ENCODE measurements at places on chromosomes 2 and 18.

DNA sequence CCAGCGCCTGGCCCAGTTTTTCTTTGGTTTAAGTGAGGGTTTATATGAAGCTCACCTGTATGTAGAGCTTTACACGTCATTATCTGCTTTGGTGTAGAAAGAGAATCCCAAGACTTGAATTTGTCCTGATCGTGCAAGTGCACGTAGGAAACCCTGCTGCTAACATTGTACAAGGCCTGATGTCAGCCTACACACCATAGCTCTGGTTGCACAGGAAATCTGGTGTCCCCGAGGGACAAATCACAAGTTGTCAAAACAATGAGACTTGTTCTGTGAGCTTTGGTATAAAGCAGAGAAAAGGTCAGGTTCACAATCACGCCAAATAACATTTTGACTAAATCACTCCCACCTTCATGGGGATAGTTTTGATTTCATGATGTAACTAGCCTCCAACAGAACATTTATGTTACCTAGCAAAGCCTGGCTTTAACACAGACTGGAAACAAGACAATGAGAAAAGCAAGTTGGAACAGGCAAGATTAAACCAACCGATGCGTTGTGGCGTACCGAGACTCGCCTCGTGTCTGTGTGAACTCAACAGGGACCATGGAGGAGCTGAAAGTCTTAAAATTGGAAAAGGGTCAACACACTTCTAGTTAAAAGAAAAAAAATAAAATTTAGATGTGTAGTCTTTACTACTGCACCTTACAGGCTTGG is 41.4 kb downstream of the ZAP70 start:
- DNase-seq: no peak

- no peak for DNase-seq
Observed at GRCh38 chr18:47978603-47979002, 48.1 kb upstream of the SMAD2 start.

GRCh38 chr2:174486563-174487107 is at the start of gene GPR155:
TSS of gene GPR155 (minus strand) at chr2:174487029. CDS start at chr2:174481956, 5,073 bp downstream.
- DNase-seq: peak; percentile 42

GRCh38 chr18:12060182-12060870 is 33.3 kb upstream of the ANKRD62 start:
- no peak for DNase-seq

DNA sequence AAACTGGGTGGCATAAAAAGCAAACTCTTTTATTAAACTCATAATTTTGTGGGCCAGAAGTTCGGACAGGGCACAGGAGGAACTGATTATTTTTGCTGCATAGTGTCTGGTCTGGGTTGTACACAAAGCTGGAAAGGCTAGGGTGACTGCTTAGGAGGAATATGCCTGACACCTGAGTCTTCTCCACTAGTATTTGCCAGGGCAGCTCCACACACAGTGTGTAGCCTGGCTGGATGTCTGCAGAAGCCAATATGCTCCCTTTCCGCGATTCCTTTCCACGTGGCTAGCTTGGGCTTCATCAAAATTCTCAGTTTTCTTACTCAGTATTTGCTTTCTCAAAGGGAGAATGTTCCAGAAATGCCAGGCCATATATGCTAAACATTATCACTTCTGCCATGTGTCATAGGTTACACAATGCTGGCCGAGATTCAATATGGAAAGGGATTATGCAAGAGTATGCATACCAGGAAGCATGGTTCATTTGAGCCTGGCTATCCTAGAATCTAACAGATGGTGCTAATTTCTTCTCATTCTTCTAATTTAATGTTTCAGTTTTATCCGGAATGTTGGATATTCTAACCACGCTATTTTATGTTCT is 142.7 kb upstream of the DOK6 start:
- DNase-seq: no peak

- no peak for DNase-seq
Observed at GRCh38 chr18:73879766-73880165, 267.9 kb downstream of the FBXO15 start.

DNA sequence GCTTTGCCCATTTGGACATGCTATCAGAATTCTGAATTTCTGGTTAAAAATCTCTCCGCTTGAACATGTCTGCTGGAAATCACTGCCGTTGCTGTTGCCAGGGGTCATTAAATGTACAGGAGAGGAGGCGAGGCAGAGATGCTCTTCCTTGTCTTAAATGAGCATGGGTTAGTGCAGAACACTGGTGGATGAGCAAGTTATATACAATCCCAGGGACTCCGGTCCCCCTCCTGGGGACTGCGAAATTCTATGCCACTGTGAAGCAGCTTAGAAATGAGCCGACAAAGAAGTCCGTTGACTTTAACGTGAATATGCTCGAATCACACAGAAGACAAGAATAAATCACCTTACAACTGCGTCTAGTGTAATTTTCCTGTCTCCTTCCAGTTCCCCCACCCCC is 95.1 kb upstream of the KLHL14 start:
- no peak for DNase-seq

GRCh38 chr18:58496231-58496630 is 132.7 kb downstream of the ALPK2 start:
- no peak for DNase-seq

DNA sequence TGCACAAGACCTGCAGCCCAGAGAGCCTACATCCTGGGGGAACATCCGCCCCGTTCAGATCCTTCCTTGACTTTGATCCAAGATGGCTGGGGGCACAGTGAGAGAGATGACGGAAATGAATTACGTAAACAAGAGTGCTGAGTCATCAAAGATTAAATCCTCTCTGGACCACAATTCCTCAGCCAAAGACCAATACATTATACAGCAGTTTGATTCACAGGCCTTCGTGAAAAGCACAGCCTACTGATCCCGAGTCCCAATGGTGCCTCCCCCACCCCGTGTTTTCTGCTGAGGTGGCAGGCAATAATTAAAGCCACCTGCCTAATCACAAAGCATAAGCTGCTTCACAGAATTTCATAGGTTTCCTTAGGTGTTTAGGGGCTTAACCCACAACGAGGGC is 43.0 kb downstream of the MYO5B start:
- DNase-seq: no peak

- peak; percentile 26 for DNase-seq
Observed at GRCh38 chr2:39487398-39488250, 50.5 kb upstream of the MAP4K3 start.

GRCh38 chr18:9730786-9731185 is 22.7 kb downstream of the RAB31 start:
- no peak for DNase-seq

DNA sequence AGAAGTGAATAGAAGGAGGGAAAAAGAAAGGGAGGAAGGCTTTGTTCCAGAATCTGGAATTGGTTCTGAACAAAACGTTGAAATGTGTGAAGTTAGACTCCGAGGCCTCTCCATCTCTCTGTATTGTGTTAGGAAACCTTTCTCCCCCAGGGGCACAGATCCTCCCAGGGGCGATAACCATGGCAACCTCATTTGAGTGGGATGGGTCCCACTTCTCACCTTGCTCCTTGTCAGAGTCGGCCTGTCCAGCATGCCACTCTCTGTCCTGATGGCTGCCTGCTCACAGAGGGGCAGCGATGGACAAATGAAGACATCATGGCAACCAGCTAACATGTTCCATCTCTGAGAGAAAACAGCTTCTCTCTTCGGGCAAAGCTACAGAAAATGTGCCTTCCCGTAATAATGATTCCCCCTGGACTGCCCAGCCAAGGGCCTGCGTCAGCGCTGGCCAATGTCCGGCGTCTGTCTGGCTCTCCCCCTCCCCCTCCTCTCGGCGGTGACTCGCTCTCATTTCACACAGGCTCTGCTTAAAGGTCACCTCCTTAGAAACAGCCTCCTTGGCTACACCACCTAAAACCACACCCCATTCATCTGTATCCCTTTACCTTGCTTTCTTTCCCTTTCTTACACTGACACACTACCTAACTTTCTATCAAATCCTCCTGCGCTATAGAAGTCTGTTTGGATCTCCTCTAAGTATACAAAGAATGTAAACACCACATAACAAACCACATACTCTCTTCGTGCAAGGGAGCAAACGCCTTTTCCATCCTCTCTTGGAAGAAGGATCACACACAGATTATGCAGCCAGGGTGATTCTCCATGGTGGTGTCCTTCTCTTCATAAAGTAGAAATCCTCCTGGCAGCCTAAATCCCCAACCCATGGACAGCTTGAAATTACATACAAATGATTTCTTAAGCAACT is 32.1 kb upstream of the TTC39C start:
- DNase-seq: peak; percentile 10

GRCh38 chr2:222904557-222905258 is 43.9 kb downstream of the ACSL3 start:
- no peak for DNase-seq

GRCh38 chr2:151191001-151191400 is 70.7 kb downstream of the RBM43 start:
- DNase-seq: no peak

GRCh38 chr2:73877071-73877802 is 15.6 kb upstream of the ACTG2 start:
- DNase-seq: no peak

DNA sequence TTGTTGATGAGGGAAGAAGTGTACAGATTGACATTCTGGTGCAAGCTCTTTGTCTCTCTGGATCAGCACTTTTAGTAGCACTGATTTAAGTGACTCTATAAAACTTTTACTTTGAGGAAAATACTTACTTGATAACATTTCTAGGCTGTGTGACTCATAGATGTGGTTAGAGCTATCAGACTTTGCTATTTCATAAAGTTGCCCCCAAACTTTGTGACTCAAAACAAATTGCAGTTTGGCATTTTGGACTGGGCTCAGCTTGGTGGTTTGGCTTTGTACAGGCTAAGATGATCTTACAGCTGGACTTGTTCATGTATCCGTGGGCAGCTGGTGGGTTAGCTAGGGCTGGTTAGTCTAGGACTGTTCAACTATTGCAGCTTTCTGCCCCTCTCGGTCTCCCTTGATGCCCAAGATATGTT is 42.1 kb upstream of the GLS start:
- no peak for DNase-seq

DNA sequence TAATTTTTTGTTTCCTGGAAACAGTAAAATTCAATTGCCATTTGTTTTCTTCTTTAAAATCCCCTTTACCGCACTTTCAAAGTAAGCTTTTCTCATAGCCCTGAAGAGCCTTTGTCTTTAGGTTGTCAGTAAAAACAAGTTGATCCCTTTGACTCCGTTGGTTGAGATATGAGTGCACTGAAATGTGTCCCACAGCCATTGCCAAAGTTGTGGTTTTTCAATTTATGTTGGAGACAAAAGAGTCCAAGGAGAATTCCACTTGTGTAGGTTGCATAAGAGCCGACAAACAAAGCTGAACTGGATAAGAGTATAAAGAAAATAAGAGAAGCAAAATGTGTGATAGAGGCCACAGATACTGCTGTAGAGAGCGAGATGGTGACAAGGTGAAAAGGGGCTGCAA is 26.1 kb upstream of the HNMT start:
- DNase-seq: no peak

- DNase-seq: no peak
Observed at GRCh38 chr2:120330946-120331822, 14.8 kb upstream of the INHBB start.

DNA sequence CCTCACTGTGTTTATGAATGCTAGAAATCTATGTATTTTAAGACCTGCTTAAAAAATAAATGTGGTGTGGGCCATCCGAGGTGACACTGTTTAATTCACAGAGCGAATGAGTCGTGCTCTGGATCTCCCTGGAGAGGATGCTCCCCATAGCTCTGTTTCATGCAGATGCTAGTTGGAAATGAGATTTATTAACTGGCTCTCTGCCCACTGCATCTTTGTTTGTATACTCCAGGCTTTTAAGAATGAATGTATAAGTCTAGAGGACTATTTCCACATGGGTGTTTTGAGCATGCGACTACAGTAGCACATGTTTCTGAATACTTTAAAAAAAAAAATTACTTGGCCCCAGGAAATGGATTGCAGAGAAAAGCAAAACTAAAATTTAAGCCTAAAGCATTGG is 3.9 kb downstream of the MAPRE2 start:
- DNase-seq: no peak

GRCh38 chr2:55954306-55955035 is 30.9 kb upstream of the EFEMP1 start:
- DNase-seq: no peak

- no peak for DNase-seq
Observed at GRCh38 chr2:62966991-62967390, 83.6 kb upstream of the OTX1 start.

DNA sequence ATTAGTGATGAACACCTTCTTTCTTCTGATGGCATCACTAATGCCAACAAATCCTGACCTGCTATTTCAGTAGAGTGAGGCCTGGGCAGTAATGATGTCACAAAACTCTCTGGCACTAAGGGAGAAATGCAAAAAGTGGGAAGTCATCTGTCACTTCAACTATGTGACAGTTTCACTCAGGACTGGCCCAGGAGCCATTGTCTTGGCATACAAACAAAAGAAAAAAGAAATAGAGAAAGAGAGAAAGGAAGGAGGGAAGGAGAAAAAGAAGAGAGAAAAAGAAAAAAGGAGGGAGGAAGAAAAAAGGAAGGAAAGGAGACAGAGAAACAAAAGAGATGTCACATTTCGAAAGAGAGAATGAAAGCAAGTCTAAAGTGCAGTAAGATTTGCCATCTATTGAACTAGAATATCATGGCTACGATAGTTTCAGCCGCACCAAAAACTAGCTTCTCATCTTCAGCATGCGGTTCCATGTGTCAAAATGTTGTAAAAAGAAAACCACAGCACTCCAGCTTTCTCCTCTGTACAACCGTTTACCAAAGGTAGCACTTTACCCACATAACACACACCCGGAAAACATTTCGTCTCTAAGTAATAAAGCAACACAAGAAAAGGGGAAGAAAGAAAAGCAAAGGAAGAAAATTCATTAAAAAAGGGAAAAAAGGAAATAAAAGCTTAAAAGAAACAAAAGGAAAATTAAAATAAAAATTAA is 50.1 kb downstream of the CD226 start:
- DNase-seq: no peak
